ENCODE measurements at places on chromosomes 12 and 14.
A peak's percentile ranks its signal among the peaks of the same experiment; 100 is the strongest.

- no peak for DNase-seq
These were observed 225.5 kb upstream of the PRICKLE1 start for GRCh38 chr12:42815068-42815467.

DNA sequence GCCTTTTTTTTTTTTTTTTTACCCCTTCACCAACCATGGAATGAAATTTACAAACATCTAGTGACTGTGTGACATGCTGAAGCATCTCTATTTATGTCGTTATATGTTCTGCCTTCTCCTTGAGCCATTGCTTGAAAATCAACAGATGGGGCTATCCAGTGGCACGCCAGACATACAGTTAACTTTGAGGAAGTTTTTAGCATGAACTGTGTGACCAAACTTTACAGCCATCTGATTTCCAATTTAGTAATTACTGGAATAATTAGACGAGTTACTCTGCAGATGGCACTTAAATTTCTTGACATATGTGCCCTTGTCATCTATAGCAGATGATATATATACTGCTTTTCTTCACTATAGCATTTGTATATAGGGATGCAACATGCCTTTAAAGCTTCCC, 192.1 kb downstream of the SNAPC1 start:
- DNase-seq = no peak

DNA sequence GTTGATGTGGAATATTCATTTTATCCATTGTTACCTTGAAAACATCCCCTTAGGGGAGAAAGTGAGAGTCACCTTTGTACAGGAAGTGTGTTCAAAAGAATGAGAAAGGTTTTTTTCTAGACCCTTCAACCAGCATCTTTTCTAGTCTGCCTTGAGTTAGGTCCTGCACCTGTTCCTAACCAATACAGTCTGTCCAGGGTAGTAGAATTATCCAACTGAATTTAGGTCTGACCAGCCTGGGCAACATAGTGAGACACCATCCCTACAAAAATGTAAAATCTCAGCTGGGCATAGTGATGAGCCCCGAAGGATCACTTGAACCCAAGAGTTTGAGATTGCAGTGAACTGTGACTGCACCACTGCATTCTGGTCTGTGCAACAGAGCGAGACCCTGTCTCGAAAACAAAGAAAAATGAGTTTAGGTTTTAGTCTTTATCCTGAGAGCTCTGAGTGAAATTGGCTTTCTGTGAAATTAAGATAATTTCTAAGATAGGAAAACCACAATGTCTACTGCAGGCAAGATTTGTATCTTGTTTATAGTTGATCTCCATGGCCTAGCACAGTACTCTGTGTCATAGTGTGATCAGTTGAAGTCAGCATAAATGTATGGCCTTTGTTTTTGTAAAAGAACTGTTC, 25.2 kb downstream of the ARHGAP5 start:
- peak; percentile 53 for DNase-seq

DNA sequence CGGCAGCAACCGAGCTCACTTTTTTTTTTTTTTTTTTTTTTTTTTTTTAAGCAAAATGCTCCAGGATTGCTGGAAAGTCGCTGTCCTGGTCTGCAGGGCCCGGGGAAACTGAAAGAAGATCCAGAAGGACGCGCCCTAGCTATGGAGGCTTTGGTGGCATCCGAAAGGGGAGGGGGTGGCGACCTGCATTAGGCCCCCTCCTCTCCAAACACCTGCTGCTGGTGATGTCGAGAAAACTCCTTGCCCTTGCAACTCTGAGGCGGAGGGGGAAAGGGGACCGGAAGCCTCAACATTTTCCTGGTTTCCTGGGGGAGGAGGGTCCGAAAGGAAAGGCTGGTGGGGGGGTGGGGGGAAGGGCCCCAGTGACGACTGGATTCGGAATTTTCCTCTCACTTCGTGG, 421.1 kb downstream of the VRK1 start:
- no peak for DNase-seq

DNA sequence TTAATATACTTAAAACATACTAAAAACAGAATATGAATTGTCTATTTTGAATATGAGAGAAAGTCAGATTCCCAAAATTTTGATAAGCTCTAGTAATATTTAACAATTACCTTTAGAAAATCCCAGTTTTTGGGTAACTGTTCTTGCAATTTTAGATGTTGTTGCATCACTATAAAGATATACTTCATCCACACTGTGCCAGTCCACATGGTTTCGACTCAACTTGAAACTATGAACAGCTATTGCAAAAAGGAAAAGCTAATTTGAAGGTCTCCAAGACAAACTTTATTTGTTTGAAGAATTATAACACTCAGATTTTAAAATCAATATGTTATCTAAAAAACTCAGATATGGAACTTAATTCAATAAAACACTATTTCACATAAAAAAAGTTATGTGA, 59.9 kb downstream of the DDHD1 start:
- DNase-seq = no peak

DNA sequence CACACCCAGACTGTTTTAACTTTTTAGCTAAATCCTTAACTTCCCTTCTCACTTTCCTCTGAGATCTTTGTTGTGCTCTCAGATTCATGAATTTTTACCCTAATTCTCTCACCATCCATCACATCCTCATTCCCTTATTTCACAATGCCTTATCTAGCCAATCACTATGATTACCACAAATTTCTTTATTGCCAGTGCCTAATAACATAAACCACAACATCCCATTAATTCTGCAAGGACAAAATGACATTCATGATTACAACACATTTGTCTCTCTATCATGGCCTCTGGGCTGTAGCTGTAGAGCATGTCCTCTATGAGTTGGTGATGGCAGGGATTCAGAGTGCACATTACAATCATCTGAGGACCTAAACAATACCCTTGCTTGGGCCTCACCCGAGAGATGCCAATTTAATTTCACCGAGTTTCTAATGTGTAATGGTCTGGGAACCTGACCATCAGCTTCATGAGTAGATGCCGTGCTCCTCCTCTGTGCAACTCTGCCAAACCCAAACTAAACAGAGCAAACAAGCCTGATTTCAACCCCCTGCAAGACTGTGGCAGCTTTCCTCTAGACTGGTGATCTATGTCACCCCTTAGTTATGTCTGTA, 99.3 kb downstream of the SPTSSA start:
- DNase-seq = no peak

GRCh38 chr12:106901276-106901675, 54.4 kb upstream of the TMEM263 start:
- no peak for DNase-seq

GRCh38 chr12:45260854-45261253, 45.0 kb downstream of the ANO6 start:
- DNase-seq = no peak

DNA sequence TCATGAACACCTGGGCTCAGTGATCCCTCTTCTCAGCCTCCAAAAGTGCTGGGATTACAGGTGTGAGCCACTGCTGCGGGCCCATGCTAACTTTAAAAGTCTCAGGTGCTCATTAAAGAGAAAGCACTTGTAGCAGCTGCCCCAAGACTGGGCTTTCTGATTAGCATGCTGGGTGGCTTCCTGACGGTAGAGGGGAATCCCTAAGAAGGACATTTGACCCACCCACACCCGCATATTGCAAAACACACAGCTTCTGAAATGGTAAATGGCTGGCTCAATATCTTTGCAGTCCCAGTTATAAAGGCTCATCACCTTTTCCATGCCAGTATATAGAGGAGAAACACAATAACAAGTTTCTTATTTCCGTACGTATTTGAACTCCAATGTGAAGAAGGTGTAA, 19.3 kb upstream of the BICD1 start:
- DNase-seq = no peak

- no peak for DNase-seq
These were observed 13.2 kb upstream of the SELPLG start for GRCh38 chr12:108646600-108647579.
